SJSA1 (cell line): ENCODE measurements at places on chromosomes 11 and 22. TPM values are rescaled to one million over a fixed set of nuclear protein-coding genes. Genes with fewer than 3 reads are reported as not detected.

DDI1 gene
- total RNA-seq: not detected in 2 replicates

NUDT22 gene
- total RNA-seq: 81.5 and 152 TPM in 2 replicates

MMP7 gene
- total RNA-seq: 0.34 TPM in 1 of 2 replicates, not detected in the other

KRTAP5-2 gene
- not detected in 2 replicates for total RNA-seq

P4HA3 gene
- total RNA-seq: 0.89 TPM in 1 of 2 replicates, not detected in the other

GAL3ST1 gene
- not detected in 2 replicates for total RNA-seq

MS4A6A gene
- total RNA-seq: not detected in 2 replicates

SERHL2 gene
- 2.9 and 8.6 TPM in 2 replicates for total RNA-seq

OR2D2 gene
- not detected in 2 replicates for total RNA-seq

RDX gene
- total RNA-seq: 111 and 142 TPM in 2 replicates

SHANK3 gene
- total RNA-seq: 0.22 and 0.53 TPM in 2 replicates

ANO9 gene
- total RNA-seq: not detected in 2 replicates

CRY2 gene
- total RNA-seq: 16.1 and 17.3 TPM in 2 replicates

MYO7A gene
- not detected in 2 replicates for total RNA-seq

SLC22A12 gene
- not detected in 2 replicates for total RNA-seq

SMCO4 gene
- total RNA-seq: 6.8 and 26.9 TPM in 2 replicates

APOL6 gene
- 14.0 and 22.6 TPM in 2 replicates for total RNA-seq

PLEKHB1 gene
- not detected in 2 replicates for total RNA-seq

NXPE2 gene
- total RNA-seq: 0.29 TPM in 1 of 2 replicates, not detected in the other

POGLUT3 gene
- 26.9 and 37.2 TPM in 2 replicates for total RNA-seq

NXPE1 gene
- total RNA-seq: not detected in 2 replicates

FAM83F gene
- not detected in 2 replicates for total RNA-seq

USP28 gene
- total RNA-seq: 10.7 and 16.9 TPM in 2 replicates

PISD gene
- 22.4 and 33.1 TPM in 2 replicates for total RNA-seq

TANGO2 gene
- 19.6 and 36.9 TPM in 2 replicates for total RNA-seq

DEUP1 gene
- not detected in 2 replicates for total RNA-seq

MUC5AC gene
- total RNA-seq: 0.03 TPM in 1 of 2 replicates, not detected in the other
